Fibroblast of the aortic adventitia (primary cell): ENCODE measurements at places on chromosomes 5 and 9. TPM values are rescaled to one million over a fixed set of nuclear protein-coding genes. Genes with fewer than 3 reads are reported as not detected.

DNA sequence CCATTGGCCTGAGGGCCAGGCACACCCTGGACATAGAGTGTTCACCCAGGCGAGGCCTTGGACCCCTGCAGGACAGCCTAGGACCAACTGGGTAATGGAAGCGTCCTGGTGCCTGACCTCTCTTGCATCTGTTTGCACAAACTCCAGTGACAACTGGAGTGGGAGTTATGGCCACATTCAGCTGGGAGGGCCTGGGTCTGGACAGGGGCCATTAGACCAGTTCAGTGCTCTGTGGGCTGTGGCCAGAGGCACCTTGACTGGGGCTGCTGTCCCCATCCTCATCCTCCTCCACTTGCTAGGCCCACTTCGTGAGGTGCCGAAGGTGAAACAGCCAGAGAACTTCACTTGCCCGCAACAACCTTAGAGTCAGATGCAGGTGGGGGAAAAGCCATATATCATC, 372.7 kb upstream of the IRX1 start:
- no peak for DNase-seq

F2RL1 gene
- 3.1 and 35.1 TPM in 2 replicates for total RNA-seq

- DNase-seq, result no peak
Measured at GRCh38 chr9:8156346-8156745, 356.8 kb upstream of the DMAC1 start.

DNA sequence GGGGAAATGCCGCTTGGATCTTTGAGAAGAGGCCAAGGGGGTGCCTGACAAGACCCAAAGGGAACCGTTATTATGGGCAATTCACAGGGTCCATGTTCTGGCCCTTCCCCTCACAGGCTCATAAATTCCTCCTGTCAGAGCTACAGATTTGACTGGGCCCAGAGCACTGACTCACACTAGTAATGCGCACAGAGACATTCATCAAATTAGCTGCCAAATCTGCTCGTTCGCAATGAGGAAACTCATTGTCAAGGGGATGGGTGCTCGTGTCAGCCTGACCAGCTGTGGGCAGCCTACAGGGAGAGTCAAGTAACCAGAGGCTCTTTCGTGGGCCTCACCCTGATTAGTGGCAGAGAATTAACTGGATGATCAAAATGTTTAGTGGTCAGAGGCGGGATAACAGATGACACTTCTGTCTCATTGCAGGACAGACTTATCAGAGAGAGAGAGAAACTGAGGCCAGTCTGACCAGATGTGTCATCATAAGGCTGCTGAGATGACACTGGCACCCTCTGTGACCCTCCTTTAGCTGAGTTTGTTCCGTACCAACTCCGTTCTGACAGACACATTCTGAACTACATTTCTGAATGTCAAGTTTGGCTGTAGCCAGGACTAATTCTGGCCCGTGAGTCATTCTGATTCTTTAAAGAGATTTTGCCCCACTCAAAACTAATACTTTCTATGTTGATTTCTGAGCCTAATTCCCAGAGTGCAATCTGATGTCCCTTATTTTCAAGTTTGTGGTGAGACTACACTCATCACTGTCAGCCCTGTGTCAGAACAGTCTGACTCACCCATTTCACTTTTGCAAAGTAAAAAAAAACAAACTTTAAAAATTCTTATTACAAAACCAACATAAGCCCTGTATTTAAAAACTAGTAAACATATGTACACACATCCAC, 377.1 kb downstream of the ACTL7B start:
- DNase-seq, result peak; percentile 99

DNA sequence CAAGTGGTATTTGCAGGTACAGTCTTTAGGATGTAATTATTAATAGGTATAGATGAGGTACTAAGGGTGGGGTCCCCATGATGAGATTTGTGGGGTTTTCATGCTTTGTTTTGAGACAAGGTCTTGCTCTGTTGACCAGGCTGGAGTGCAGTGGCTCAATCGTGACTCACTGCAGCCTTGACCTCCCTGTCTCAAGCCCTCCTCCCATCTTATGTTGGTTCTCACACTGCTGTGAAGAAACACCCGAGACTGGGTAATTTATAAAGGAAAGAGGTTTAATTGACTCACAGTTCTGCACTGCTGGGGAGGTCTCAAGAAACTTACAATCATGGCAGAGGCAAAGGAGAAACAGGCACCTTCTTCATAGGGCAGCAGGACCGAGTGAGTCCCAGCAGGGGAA, 217.5 kb downstream of the CDK5RAP2 start:
- DNase-seq, result no peak

DNA sequence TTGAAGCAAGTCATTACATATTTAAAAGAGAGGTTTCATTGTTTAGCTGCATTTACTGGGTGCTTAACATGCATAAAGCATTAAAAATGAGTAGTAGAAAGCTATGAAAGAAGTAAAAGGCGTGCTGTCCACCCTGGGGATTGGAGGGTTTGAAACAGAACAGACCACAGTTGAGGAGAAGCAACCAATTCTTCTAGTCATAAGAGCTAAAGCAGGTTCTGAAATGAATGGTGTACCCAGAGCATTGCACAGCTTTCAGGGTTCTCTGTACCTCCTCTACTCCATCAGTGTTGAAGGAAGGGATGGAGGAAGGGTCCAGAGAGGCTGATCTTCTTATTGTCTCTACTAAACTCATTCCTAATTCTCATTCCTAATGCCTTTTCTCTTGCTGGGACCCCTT, 68.9 kb downstream of the SH3RF2 start:
- no peak for DNase-seq

DNA sequence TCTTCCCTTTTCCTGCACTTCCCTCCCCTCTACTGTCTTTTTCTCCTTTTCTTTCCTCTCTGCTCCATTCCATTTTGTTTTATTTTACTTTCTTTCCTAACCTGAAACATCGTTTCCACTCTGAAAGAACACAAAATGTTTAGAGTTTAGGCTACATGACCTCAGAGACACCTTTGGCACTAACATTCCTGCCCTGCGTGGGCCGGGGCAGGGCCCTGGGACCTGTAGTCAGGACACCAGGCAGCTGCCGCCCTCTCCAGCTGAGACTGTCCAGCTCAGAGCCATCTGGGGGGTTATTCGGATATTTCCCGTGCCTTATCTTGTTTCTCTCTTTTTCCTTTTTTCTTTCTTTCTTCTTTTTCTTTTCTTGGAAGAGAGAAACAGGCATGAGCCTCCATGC, 58.3 kb upstream of the ERCC6L2 start:
- no peak for DNase-seq

DNA sequence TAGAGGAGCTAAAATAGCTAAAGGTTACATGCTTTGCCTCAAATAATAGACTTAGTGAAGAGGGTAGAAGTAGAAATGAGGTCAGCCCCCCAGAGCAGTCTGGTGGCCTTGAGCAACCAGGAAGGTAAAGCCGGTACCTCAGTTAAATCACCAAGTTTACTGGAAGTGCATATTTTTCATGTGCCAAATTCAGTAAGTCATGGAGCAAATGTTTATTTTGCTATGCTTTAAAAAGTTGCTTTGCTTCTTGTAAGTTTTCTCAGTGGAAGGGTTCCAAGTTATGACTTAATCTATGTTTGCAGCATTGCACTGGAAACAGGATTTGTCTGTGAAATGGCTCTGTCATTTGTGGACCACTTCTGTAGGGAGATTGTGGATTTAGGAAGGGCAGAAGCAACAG, 256.7 kb downstream of the ARRDC3 start:
- DNase-seq, result peak; percentile 93

- no peak for DNase-seq
Measured at GRCh38 chr5:35554016-35554415, 63.6 kb upstream of the SPEF2 start.

DNA sequence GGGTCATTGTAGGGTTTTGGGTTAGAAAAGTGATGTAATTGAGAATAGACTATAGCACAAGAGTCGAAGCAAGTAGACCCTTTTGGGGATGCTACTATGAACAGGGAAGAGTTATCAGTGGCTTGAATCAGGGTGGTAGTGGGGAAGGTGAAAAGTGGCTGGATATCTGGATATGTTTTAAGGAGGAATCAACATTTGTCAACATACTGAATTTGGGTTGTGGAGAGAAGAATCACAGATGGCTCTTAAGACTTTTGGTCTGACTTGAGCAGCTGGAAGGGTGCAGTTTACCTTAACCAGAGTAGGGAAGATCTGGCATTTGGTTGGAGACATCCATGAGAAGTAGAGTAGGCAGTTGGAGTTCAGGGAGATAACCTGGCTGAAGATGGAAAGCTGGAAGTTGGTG, 38.5 kb upstream of the FCHO2 start:
- no peak for DNase-seq

PNPLA7 gene
- total RNA-seq, result 0.81 and 5.4 TPM in 2 replicates

DNA sequence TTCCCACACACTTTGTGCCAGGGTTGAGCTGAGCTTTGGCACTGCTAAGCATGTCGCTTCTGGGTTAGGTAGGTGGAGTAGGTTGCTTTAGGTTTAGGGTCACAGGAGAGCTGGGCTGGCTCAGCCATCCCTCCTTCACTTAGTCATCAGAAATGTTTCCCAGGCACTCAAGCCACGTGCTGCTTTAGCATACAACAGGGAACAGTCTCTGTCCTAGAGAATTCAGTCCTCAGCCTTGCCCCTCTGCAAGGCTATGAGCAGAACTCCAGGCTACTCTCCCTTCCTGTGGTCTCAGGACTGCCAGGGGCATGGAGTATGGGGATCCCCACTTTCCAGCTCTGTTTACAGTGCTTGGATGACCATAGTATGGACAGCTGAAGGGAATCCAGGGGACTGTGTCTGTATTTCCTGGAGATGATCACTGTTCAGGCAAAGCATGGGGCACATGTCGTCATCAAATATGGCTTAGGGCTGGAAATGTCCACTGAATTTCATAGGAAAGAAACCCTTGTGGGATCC, 7.5 kb upstream of the ANKRD33B start:
- DNase-seq, result peak; percentile 69

DNA sequence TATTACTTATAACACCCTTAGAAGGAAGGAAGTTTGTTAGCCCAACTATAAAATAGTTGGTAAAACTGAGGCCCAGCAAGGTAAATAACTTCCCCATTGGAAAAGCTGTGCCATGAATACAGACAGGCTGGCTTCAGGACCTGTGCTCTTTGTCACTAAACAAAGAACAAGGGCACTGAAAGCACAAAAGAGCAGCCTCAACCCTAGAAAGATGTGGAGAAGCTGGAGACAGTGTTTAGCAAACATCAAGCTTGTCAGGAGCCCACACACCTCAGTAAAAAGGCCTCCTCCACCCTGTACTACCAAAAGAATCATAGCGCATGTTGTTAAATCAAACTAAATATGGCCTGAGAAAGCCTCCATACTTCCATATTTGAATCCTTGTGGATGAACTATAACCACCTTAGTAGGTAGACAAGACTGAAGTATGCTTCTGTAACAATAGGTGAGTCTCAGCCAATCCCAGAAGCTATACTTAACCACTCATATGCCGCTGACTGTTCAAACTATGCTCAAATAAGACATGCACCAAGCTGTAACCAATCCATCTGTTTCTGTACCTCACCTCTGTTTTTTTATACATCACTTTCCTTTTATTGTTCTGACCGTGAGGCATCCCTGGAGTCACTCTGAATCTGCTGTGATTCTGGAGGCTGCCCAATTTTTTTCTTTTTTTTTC, 18.4 kb upstream of the SCGB3A2 start:
- no peak for DNase-seq

GRCh38 chr9:21110708-21111576, 30.7 kb downstream of the IFNW1 start:
- DNase-seq, result peak; percentile 86

GRCh38 chr5:155307229-155307628, 293.7 kb downstream of the KIF4B start:
- DNase-seq, result no peak
